Cerebellar nuclear complex (tissue), 1 donor: ENCODE measurements at places on chromosomes 2 and 18.

- DNase-seq, result no peak
Observed at GRCh38 chr2:69628325-69629021, 15.1 kb downstream of the AAK1 start.

GRCh38 chr2:36789181-36789804 is 92.8 kb downstream of the VIT start:
- DNase-seq, result no peak

GRCh38 chr2:234861841-234862735 is 89.7 kb upstream of the SH3BP4 start:
- no peak for DNase-seq

- no peak for DNase-seq
Observed at GRCh38 chr18:54532962-54533361, 58.1 kb upstream of the DYNAP start.

- DNase-seq, result no peak
Observed at GRCh38 chr18:55289048-55289447, 298.9 kb downstream of the TCF4 start.

GRCh38 chr2:204317640-204318039 is 227.6 kb upstream of the PARD3B start:
- no peak for DNase-seq

GRCh38 chr2:108898315-108899082 is 90.5 kb downstream of the EDAR start:
- DNase-seq, result no peak

- DNase-seq, result no peak
Observed at GRCh38 chr2:206548383-206548782, 93.9 kb upstream of the FAM237A start.

DNA sequence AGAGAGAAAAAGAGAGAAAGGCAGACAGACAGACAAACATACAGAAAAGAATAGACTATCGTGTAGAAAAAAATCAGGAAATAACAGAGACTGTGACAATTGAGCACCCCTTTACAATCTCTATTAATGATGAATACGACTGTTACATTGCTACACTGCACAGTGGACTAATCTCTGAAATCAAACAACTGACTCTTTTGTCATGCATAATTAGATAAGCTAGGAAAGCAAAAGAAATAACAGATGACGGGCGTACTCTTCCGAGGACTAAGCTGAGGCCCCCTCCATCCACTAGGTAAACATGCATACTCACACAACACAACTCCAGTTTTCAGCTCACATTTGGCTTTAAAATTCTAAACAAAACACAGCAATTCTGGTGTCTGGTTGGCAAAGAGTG is 267.0 kb downstream of the NOL4 start:
- no peak for DNase-seq

DNA sequence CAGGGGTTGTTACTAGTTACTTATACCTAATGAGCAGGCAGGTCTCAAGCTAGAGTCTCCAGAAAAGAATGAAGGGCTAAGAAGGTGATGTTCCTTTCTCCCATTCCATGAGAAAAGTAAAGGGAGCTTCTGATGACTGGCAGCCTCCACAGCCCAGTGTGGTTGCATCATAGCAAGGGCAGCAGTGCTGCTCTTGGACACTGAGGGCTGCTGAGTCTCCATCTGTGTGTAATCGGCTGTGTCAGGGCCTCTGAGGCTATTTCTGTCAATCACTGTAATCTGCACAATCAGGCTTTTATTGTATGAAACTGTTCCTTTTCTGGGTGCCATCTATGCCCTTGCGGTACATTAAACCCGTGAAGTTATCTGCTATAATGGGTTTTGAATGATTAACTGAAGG is 164.1 kb upstream of the FBXO11 start:
- no peak for DNase-seq

DNA sequence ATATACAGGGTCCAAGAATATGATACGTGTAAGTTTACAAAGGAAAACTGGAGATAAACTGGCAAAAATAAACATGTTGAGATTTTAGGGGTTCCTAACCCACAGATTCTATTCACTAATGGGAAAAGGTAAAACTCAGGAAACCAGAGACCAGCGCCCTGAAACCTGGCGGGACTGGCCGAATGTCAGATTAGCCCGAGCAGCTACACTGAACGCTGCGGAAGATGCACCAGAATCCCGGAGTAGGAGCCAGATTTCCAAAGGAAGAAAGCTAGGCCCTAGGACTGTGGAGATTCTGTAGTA is 679 bp upstream of the WDR75 start:
- no peak for DNase-seq

DNA sequence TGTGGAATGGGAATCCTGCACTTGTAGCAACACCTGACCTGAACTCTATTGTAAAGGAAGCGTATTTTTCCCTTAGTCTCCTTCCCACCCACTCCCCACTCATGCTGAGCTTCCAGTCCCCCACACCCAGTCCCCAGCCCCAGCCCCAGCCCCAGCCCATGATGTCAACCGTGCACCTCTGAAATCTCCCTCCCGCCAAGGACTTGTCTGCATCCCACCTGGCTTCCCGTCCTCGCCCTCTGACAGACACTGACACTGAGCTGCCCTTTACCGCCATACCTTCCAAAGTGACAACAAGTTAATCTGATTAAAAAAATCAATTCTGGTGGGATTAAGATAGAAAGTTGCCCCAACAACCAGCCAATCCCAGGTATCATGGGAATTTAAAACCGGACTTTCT is 213.6 kb upstream of the CELF4 start:
- no peak for DNase-seq

GRCh38 chr2:120576509-120577474 is 158.9 kb upstream of the GLI2 start:
- no peak for DNase-seq

GRCh38 chr2:95346231-95346737 is 49.1 kb downstream of the KCNIP3 start:
- no peak for DNase-seq

DNA sequence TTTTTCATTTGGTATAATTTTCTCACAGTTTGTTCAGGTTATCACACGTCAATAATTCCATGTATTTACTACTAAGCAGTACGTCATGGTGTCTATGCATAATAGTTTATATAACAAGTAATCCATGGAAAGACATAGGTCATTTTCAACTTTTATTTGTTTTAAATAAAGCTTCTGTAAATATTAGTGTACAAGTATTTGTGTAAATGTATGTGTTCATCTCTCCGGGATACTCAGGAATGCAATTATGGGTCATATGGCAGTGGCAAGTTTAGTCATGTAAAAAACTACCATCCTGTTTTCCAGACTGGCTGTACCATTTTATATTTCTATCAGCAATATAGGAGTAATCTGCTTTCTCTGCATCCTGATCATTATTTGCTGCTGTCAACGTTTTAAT is 231.1 kb upstream of the ZNF804A start:
- no peak for DNase-seq

GRCh38 chr18:50721451-50722120 is 98.2 kb downstream of the MRO start:
- no peak for DNase-seq

- DNase-seq, result no peak
Observed at GRCh38 chr2:74745766-74746165, 88.2 kb upstream of the HK2 start.
